Nasal cavity respiratory epithelium epithelial cell of viscerocranial mucosa (primary cell): ENCODE measurements at places on chromosomes 5 and 9. TPM values are rescaled to one million over a fixed set of nuclear protein-coding genes. Genes with fewer than 3 reads are reported as not detected.

Gene GFRA3
- total RNA-seq = not detected in 2 replicates

Gene GPRIN1
- total RNA-seq = 3.1 and 5.1 TPM in 2 replicates

Gene ANXA1
- 1,566 and 1,907 TPM in 2 replicates for total RNA-seq

Gene DOLK
- total RNA-seq = 20.8 and 21.0 TPM in 2 replicates

Gene KIF4B
- under 0.01 TPM in 1 of 2 replicates, not detected in the other for total RNA-seq

Gene STPG3
- not detected in 2 replicates for total RNA-seq

Gene IRX2
- total RNA-seq = 1.3 and 8.5 TPM in 2 replicates

Gene NACC2
- total RNA-seq = 8.2 and 24.5 TPM in 2 replicates

Gene CCL28
- total RNA-seq = 1.0 and 8.0 TPM in 2 replicates

Gene MGAT4B
- 95.3 and 270 TPM in 2 replicates for total RNA-seq

Gene SLC34A3
- under 0.01 TPM in 1 of 2 replicates, not detected in the other for total RNA-seq
